ENCODE measurements at places on chromosomes 4 and X.

DNA sequence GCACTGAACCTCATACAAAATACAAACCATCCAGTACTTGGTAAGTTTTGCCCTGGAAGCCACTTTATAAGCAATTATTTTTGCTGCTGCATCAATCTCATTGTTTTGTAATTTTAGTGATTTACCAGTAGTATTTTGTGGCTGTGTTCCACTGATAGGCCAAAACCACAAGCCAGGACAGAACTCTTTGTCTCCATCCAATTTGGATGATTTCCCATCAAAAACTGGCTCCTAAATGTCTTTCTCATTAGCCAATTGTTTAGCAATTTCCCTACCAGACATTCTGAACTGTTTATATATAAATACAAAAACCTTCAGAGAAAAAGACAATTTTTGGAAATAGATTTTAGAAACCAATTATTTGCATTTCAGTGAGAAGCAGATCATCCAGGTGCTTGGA is 4.4 kb downstream of the GSPT2 start:
- DNase-seq: no peak

GRCh38 chrX:91434351-91435168 is at the start of gene PABPC5:
Gene PABPC5 (plus strand): TSS chrX:91434839. CDS start chrX:91435578, 739 bp downstream.
- DNase-seq: peak; percentile 5

DNA sequence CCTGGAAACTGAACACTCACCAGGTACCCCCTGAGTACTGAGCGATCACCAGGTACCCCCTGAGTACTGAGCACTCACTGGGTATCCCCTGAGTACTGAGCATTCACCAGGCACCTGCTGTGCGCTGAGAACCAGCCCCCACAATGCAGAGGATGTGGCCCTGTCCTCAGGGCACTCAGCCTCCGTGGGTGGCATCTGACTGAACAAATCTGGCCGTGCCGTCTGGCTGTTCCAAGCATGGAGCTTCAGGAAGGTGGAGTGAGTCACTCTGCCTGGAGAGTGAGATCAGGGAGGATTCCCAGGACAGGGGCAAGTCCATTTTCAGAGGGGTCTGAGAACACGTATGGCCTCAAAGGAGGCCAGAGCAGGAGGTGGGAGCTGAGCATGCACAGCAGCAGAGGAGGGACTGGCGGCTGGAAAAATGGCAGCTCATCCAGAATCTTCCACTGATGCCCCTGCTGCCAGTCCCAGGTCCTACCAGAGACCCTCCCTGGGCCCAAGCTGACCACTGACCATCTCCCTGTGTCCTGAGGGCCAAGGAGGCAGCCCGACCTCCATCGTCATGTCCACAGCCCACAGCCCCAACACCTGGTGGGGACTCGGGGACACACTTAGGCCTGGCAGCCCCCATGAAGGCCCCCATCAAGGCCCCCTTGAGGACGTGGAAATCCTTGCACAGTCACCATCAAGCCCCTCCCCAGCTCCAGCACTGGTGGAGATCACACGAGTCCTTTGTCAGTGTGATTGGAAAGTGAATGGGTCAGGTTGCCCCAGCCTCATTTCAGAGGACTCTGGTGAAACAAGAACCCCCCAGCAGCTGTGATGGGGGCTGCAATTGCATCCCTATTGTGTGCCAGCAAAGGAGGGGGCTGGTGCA is 94.1 kb downstream of the HMX1 start:
- DNase-seq: no peak

GRCh38 chrX:124215786-124216185 is 116.7 kb upstream of the TEX13D start:
- no peak for DNase-seq

- no peak for DNase-seq
Observed at GRCh38 chrX:121308276-121308805, 260.9 kb downstream of the GLUD2 start.

- no peak for DNase-seq
Observed at GRCh38 chrX:49996474-49996873, 74.1 kb downstream of the CLCN5 start.

DNA sequence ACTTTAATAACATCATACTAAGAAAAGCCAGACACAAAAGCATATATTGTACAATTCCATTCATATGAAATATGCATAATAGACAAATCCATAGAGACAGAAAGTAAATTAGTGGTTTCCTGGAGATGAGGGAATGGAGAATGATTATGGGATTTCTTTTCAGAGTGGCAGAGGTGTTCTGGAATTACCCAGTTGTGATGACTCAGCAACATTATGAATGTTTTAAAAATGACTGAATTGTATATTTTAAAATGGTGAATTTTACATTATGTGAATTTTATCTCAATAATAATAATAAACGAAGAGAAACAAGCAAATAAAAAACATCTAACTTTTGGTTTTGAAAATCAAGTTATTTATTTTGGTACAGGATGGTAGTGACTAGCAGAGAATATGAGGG is 11.2 kb downstream of the ZXDA start:
- DNase-seq: no peak

DNA sequence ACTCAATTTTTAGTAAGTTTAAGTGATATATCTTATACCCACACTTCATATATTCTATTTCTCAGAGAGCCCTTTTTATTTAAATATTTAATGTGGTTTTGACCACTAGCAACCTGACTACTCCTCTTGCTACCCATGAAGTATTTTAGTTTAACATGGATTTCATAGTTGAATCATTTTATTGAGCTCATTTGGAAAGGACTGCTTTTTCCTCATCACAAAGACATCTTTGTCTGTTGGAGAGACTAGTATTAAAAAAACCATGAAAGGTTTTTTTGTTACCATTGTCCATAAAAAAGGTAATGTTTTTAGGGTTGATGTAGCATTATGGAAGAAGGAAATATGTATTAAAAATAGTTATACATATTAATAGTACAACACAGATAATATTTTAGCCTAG is 139.5 kb downstream of the RAPGEF2 start:
- DNase-seq: no peak

DNA sequence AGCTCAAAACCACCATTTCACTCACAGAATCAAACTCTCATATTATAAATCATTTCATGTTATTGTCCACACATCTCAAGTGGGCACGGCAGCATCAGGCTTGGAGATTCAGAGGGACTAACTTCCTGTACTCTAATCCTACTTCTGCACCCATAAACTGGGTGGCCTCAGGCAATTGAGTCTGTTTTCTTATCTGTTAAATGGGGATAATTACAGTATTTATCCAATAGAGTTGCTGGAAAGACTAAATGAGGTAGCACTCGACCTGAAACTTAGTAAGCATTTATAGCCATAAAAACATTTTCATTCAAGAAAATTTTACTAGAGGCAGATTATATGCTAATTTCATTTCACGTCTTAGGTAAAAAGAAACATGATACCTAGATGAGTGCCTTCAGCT is 13.0 kb downstream of the TBC1D1 start:
- no peak for DNase-seq

DNA sequence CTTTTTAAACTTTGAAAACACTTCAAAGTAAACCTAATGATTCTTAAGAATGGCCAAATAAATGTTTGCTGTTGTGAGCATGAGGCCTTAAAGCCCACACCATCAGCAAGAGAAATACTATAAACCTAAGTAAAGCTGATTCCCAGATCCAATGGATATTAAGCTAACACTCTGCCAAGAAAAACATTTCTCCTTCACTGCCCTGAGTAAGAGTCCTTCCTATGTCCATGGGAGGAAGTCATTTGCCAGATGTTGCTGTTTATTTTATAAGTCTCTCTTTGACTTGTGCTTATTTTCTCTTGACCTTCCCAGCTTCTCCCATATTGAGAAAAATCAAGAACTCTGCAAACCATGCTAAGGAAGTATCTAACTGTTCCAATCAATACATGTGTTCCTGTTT is 154.3 kb upstream of the EDNRA start:
- no peak for DNase-seq

DNA sequence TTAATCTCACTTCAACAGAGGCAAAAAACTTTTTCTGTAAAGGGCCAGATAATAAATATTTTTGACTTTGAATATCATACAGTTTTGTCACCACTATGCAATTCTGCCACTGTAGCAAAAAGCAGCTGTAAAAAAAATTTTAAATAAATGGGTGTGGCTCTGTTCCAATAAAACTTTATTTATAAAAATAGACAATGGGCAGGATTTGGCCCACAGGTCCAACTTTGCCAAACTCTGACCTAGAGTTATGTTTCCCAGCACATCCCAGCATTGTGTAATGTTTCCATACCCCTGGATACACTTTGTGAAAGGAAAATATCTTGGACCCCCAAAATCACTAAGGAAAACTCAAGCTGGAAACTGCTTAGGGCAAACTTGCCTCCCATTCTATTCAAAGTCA is 94.9 kb upstream of the USP38 start:
- no peak for DNase-seq

DNA sequence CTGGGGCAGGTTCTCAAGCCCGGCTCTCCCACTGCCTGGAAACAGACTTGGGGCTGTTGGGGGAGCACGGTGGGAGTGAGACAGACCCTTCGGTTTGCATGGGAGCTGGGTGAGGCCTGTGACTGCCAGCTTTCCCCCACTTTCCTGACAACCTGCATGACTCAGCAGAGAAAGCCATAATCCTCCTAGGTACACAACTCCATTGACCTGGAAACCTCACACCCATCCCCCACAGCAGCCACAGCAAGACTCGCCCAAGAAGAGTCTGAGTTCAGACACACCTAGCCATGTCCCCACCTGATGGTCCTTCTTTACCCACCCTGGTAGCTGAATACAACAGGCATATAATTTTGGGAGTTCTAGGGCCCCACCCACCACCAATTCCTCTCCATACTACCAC is 57.6 kb upstream of the UBQLN2 start:
- no peak for DNase-seq

DNA sequence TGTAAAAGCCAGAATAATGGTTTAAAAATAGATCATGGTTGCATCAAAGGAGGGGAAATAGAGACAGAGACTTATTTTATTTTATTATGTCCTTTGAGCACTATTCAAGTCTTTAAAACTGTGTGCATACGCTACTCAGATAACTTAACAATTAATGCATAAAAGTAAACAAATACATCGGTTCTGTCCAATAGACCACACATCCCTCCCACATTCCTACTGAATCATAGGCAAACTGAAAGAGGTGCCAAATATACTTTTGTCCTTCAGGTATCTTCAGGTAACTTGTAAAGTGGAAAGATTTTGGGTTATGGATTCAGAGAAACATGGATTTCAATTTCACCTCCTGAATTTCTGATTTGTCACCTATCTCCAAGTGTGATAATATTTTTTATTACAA is 91.3 kb downstream of the SPOCK3 start:
- no peak for DNase-seq

- no peak for DNase-seq
Observed at GRCh38 chr4:41990365-41991111, at the start of gene SLC30A9. Gene SLC30A9 (plus strand): TSS chr4:41990530. CDS start chr4:41990652, 122 bp downstream.
